ENCODE measurements at places on chromosomes 5 and 9.

GRCh38 chr9:135079676-135080075, 7.8 kb upstream of the OLFM1 start:
- no peak for DNase-seq

DNA sequence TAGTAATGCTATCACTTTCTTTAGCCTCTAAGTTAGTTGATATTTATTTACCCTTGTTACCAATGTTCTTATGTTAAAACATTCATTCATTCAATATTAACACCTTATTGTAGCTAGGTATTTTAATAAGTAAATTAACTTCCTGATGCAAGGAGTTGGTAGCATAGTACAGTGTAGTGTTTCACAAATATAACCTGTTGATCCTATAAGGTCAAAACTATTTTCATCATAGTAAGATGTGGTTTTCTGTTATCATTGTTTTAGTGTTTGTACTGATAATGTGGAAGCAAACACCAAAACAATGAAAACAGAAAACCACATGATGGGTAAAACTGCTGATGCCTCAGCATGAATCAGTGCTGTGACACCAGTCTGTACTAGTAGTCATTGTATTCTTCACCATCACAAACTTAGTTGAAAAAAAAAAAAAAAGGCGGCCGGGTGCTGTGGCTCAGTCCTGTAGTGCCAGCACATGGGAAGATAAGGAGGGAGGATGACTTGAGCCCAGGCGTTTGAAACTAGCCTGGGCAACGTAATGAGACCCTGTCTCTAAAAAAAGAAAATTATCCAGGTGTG, 36.5 kb downstream of the ZCCHC7 start:
- no peak for DNase-seq

DNA sequence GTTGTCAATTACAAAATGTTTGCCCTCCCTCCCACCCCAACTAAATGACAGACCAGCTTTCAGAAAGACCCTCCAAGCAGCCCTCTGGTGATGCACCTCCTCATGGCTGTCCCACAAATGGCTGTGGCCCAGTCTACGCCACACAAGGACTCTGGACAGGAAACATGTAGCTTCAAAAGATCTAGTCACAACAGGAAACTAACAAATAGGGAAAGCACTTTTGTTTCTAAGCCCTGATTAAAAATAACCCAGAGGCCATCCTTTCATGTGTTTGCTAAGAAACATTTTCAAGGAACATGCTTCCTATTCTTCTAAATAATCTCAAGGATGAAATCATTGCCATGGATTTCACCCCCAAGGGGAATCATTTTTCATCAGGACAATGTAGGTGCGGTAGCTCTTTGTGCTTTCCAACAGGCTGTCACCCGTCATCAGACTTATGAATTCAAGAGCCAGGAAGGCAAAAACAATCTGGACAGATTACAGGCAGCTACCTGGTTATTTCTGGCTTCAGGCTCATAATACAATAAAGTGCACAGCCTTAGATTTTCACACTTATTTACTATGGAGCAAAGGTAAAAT, 20.1 kb downstream of the PCSK1 start:
- no peak for DNase-seq

GRCh38 chr9:100056561-100056960, 42.2 kb downstream of the ERP44 start:
- no peak for DNase-seq

DNA sequence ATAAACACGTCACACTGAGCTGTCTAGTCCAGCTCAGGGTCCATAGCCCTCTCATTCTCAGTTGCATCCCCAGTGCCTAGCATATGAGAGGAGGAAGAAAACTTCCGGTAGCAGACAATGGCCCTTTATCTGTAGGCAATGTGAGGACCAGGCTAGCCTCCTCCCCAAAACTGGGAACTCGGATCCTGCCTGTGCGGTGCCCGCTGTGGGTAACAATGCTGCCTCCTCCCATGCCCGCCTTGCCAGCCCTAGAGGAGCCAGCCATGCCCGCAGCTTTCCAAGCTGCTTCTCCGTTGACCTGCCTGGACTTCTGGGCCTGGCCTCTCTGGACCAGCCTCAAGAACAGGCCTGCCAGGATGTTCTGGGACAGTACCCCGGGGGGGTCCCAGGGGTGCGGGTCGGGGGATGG, 74.6 kb upstream of the ORM1 start:
- DNase-seq = no peak

DNA sequence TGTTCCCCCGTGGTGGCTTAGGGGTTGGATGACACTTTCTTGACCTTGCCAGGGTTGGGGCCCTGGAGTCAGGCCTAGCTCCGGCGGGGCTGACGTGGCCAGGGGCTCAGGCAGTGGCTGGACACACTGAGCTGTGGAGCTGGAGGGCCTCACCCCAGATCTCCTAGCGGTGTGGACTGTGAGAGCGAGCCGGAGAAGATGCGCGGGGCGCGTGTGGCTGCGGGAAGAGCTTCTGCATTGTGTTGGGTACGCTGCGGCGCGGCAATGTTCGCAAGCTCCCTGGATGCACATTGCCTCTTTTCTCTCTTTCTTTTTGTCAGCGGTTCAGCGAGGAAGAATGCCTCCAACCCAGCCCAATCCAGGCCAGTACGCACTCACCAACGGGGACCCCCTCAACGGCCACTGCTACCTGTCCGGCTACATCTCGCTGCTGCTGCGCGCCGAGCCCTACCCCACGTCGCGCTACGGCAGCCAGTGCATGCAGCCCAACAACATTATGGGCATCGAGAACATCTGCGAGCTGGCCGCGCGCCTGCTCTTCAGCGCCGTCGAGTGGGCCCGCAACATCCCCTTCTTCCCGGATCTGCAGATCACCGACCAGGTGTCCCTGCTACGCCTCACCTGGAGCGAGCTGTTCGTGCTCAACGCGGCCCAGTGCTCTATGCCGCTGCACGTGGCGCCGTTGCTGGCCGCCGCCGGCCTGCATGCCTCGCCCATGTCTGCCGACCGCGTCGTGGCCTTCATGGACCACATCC, 4.8 kb downstream of the NR2F1 start:
- DNase-seq = no peak

DNA sequence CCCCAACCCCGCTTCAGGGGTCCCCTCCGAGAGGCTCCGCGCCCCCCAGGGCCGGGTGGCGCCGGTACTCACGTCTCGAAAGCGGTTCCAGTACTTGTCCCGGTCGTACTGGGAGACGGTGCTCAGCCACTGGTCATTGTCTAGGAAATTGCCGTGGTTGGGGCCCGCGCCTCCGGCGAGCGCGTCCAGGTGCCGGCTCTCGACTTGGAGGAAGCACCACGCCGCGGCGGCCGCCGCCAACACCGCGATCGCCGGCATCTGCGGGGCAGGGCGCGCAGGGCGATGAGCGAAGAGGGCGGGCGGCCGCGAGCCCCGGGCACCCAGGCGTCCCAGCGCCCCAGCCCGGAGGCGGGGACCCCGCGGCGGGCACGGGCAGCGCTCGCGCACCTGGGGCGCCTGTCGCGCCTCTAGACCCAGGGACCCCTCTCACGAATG, 808 bp downstream of the SPOCK1 start:
- DNase-seq = no peak

DNA sequence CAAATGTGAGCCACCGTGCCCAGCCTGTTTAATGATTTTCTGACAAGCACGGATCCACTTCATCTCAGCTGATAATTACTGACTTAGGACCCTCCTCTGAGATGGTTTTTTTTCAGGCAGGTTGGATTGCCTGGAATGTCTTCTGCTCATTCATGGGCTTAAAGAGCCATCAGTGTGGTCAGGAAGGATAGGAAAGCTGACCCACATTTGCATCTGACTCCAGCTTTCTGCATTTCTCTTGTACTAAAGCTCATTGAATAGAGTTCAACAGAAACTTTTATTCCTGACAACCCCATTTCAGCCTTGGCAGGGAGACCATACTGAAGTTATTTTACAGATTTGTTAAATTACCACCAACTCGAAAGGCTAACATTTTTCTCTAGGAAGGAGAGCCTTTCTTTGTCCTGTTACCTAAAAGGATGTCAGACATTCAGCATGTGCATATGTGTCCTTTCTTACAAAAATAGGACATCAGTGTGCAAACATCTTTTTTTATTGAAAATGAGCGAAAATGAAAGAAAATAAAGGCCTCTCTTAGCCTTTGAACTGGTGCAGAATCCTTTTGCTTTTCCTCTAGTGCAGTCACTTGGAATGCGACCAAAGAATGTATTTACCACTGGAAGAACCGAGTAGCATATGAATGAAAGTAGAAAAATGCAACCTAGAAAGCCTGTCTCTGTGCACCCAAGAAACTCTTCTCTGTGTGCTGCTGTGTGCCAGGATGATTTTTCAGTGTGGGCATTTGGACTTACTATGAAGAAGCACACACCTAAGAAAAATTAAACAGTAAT, 26.6 kb downstream of the ADCY2 start:
- no peak for DNase-seq

- no peak for DNase-seq
Observed at GRCh38 chr9:105883847-105884246, 189.5 kb downstream of the TMEM38B start.

GRCh38 chr9:107172979-107173347, 110.1 kb upstream of the RAD23B start:
- no peak for DNase-seq

GRCh38 chr5:157387683-157388093, 72.3 kb upstream of the NIPAL4 start:
- no peak for DNase-seq

- no peak for DNase-seq
Observed at GRCh38 chr5:42767491-42768105, 11.0 kb downstream of the CCDC152 start.

DNA sequence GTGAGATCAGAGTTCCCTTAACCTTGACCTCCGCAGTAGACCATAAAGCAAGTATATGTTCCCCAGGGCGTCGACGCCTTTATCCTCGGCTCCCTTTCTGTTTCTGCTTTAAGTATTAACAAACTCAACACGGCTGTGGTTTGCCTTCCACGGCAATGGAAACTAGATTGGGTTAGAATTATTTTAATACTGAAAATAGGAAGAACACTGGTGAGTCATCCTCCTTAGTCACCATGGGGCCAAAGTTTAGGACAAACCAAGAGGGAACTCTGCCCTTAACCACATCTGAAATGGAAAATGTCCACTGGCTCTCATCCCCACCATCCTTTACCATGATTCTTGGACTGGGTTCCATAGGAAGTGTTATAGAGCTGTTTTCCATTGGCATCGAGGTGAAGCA, 386.1 kb downstream of the ACTL7B start:
- no peak for DNase-seq

- DNase-seq = no peak
Observed at GRCh38 chr9:98222885-98223691, 30.7 kb upstream of the CORO2A start.

- no peak for DNase-seq
Observed at GRCh38 chr9:96721731-96722429, 56.0 kb downstream of the ZNF510 start.

DNA sequence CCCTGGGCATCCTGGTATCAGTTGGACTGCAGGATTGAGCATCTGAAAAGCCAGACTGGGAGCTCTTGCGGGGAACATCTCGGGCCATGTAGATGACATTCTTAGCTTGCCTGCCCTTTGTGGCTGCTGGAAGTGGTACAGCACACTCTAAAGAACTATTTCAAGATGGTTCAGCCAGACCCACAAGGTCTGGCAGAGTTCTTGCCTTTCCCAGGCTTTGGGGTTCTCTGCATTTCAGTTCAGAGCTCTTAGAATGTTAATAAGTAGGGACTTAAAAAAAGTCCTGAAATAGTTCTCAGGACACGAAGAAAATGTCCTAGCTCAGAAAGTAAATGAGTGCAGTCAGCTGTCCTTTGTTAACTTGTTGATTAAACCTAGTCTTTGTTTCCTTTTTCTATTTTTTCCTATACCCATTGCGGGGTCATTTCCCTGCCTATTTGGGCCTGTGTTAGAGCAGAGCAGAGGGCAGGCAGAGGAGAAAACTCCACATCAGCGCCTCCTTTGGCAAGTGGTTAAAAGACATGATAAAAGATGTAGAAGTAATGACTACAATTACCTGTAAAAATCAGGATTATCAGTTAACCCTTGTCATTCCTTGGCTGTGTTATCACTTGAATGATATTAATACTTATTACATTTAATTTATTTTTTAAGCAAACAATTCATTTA, 291.5 kb downstream of the ZSWIM6 start:
- DNase-seq = no peak

DNA sequence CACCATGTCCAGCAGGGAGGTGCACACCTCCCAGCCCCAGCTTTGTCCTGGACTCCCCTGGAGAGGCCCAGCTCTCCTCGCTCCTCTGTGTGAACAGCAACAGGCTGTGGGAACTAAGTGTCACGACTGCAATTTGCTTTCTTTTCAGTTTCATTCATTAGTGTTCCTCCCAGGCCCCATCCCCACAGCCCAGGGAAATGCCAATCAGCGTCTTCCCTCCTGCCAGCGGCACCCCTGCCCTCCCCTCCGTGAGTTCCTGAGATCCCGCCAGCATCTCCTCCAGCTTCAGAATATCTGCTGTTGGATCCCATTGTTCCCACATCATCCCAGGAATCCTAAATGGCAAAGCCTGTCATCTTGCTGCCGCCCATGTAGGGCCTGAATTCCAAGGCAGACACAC, 13.1 kb upstream of the RPL26L1 start:
- no peak for DNase-seq

DNA sequence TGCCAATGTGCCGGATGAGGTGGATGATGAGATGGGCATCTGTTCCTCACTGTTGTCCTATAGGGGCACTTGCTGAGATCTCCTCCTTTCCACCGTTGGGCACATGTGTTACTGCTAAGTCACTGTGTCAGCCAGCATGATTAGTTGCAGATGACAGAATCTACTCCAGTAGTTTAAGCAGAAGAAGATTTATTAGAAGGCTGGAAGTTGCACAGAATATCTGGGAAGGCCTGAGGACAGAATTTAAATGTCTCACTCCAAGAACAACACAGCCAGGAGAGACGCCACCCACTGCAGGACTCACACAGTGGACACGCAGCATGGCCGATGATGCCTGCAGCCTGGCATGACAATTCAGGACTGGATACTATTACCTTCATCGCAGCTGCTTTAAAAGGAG, 157.5 kb downstream of the NSG2 start:
- DNase-seq = no peak

- DNase-seq = no peak
Observed at GRCh38 chr5:126456217-126456820, 33.1 kb downstream of the GRAMD2B start.

- DNase-seq = no peak
Observed at GRCh38 chr9:34123682-34124081, 2.8 kb downstream of the DCAF12 start.

- DNase-seq = no peak
Observed at GRCh38 chr9:28774433-28775235, 1201.4 kb upstream of the C9orf72 start.

- DNase-seq = no peak
Observed at GRCh38 chr9:113479174-113479621, 15.7 kb downstream of the RGS3 start.
